ENCODE measurements at places on chromosomes 2 and 18. TPM values are rescaled to one million over a fixed set of nuclear protein-coding genes. Genes with fewer than 3 reads are reported as not detected.
A peak's percentile ranks its signal among the peaks of the same experiment; 100 is the strongest.

- no peak for DNase-seq
Observed at GRCh38 chr2:56227811-56228210, 44.0 kb downstream of the CCDC85A start.

DNA sequence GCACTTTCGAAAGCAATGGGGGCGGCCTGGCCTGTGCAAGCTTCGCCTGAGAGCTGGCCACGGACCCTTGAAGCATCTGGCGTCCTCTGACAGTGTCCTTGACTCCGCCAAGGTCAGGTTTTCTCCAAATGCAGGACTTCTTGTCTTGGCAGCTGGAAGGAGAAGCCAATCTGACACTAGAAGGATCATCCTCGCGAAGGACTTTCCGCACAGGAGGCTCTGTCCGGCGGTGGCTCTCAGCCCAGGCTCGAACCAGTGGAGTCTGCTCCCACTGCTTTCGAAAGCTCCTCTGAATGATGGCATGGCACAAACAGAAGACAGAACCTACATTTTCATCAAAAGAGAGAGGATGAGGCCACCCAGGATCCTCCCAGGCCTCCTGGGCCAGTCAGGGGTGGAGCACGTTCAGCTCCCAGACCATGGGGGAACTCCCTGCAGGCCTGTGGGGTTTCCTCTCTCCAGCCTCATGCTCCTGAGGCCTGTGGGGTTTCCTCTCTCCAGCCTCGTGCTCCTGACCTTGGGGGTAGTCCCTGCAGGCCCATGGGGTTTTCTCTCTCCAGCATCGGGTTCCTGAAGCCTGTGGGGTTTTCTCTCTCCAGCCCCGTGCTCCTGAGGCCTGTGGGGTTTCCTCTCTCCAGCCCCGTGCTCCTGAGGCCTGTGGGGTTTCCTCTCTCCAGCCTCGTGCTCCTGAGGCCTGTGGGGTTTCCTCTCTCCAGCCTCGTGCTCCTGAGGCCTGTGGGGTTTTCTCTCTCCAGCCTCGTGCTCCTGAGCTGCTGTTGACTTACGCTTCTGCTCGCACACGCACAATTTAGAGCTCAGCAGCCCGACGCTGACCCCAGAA, 396.5 kb upstream of the SALL3 start:
- DNase-seq: no peak

DNA sequence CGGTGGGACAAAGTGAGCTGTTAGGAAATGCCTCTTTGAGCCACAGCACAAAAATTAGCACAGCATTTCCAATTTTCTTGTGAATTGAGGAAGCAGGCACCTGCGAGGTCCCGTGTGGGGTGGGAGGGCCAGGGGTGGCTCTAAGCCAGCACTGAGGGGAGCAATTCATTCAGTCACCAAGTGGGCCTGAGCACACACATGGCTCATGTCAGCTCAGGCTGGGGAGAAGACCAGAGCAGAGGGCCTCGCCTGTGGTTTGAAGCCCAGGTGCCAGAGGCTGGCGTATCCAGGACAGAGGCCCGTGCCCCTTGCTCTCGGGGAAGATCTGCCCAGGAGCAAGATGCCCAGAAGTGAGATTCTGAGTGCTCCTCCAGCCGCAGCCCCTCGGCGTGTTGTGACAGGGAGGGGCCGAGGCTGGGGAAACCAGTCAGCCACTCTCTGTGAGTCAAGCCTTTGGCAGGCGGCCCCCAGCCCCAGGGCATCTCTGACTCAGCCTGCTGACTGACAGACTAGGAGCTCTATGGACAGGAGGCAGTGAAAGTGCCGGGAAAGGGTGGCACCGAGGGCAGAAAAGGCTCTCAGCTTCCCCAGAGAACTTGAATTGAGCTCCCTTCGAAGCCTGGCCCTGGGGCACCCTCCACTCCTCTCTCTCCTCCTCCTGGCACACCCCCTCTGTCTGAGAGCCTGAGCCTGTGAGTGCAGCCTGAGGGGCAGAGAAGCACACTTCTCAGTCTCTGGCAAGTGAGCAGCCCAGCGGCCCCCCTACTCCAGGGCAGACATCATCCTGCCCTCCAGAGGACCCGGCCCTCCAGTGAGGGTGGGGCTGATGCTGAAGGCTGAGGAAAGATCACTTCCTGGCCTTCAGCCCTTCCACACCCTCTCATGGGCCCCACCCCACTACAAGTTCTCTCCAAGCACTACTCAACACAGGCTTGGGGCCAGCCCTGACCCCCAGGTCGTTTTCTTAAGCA, 32.3 kb downstream of the CYP26B1 start:
- peak; percentile 54 for DNase-seq

- no peak for DNase-seq
Observed at GRCh38 chr2:20553580-20553979, 97.3 kb downstream of the HS1BP3 start.

DNA sequence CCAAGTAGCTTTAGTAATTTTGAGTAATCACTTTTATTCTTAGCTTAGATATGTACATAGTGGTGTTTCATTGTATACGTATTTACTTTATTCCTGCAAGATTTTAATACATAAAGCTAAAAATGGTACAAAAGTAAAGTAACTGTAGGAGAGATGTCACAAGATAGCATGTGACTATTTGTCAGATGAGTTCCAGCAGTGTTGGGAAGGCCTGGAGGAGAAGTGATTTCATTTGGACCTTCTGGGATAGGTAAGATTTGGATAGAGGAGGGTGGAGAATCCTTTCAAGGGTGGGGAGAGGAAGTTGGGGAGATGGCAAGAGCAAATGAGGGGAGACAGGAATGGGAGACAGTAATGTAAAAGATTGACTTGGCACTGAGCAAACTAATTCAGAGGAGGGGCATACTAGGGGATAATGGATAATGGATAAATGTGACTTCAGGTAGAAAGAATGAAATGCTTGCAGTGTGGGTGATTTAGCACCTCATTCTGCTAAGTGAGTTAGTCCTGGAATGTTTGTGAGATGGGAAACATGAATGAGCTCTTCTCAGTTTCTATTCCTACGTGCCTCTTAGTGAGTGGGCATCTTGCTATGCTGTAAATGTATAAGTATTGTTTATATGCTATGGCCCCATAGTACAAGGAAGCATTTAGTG, 10.5 kb downstream of the WDR43 start:
- DNase-seq: no peak

DNA sequence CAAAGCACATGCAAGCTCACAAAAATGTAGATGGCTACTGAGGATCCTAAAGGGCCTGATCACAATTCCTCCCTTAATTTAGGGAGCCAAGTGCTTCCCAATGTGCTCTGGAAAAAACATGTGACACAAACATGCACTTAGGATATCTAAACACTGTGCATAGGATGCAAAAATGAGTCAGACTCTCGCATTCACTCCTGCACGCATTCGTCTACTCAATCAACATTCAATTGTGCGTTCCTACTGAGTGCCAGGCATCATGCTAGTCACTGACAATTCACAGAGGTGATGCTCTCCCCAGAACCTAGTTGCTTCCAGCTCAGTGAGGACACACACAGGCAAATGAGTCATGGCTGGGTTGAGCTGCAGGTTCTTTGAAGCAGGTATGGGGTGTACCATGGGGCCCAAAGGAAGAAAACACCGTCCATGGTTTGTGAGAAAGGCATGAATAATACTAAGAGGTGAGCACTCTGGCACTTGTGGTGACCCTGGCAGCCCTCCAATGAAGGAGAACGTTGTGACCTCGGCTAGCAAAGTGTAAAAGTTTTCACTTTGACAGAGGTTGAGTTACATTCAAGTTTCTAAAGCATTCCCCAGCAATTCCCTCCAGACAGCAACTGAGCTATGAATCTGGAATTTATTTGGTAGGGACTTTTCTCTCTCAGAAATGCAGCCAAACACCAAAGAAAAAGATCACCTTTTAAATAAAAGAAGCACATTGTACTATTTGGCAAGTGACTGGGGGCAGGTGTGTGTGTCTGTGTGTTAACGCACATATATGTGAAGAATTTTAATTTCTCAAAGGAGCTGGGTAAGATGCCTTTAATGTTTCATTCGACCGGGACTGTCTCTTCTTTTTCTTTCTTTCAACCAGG, 173.3 kb downstream of the ALPK2 start:
- DNase-seq: no peak

- DNase-seq: no peak
Observed at GRCh38 chr2:98801921-98802321, 71.0 kb upstream of the MGAT4A start.

Gene TFCP2L1
- total RNA-seq: 0.28 TPM

Gene RAPH1
- 67.8 TPM for total RNA-seq

Gene RPL31
- total RNA-seq: 1,408 TPM

Gene DES
- total RNA-seq: not detected

All from dermis blood vessel endothelial cell (primary cell).